ENCODE measurements at places on chromosomes 11 and 22.

DNA sequence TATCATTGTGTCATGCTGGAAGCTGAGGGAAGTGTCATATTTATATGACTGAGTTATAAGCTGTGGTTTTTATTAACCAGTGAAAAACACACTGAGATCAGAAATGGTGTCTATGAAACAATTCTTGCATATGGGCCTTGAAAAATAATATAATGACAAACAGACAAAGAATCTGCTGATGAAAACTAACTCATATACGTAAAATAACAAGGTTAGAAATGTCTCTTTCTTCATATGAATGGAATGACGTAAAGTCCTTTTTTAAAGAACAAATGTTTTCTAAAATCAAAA, 48.8 kb upstream of the PHF21B start:
- DNase-seq: no peak

- no peak for DNase-seq
Observed at GRCh38 chr22:48593551-48593950, 1234.1 kb downstream of the BRD1 start.

DNA sequence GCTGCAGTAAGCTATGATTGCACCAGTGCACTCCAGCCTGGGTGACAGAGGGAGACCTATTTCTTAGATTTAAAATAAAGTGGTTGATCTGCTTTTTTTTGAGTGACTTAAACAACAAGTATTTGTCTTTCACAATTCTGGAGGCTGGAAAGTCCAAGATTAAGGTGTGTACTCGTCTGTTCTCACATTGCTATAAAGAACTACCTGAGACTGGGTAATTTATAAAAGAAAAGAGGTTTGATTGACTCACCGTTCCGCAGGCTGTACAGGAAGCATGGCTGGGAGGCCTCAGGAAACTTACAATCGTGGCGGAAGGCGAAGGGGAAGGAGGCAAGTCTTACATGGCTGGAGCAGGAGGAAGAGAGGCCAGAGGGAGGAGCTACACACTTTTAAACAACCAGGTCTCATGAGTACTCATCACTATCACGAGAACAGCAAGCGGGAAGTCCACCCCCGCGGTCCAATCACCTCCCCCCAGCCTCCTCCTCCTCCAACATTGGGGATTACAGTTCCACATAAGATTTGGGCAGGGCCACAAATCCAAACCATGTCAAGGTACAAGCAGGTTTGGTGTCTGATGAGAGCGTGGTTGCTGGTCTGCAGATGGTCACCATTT, 19.7 kb upstream of the OSBPL5 start:
- no peak for DNase-seq

- DNase-seq: no peak
Observed at GRCh38 chr11:103550811-103551210, 441.6 kb downstream of the DYNC2H1 start.

GRCh38 chr11:117076941-117077691, 21.1 kb downstream of the SIK3 start:
- DNase-seq: peak; percentile 57

DNA sequence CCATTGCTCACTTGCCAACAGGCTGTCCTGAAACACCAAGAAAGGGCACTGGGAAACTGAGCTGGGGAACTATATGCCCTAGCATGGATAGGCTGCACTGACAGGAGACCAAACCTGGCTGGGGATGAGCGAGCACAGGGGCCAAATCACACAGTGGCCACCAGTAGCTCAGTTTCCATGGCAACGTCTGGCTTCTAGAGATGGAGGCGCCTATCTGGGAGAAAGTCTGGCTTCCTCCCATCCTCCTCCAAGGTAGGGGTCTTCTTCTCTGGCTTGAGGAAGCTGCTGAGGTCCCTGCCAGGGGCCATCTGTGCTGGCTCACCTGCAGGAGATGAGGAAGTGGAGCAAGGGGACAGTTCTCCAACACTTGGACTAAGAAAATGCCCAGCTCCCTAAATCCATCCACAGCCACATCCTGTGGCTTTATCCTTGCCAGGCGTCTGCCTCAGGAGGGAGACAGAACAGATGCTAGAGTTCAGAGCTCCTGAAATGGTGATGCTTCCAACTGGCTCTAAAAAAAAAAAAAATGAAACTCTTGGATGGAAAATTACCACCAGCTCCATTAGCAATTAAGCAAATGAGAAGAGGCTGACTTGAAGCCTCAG, 48.3 kb downstream of the SYT13 start:
- no peak for DNase-seq

GRCh38 chr11:78312712-78313111, 104.9 kb downstream of the GAB2 start:
- DNase-seq: no peak

- no peak for DNase-seq
Observed at GRCh38 chr11:68756171-68756766, 4.9 kb upstream of the TESMIN start.

GRCh38 chr11:118620529-118621070, 13.2 kb downstream of the PHLDB1 start:
- no peak for DNase-seq

DNA sequence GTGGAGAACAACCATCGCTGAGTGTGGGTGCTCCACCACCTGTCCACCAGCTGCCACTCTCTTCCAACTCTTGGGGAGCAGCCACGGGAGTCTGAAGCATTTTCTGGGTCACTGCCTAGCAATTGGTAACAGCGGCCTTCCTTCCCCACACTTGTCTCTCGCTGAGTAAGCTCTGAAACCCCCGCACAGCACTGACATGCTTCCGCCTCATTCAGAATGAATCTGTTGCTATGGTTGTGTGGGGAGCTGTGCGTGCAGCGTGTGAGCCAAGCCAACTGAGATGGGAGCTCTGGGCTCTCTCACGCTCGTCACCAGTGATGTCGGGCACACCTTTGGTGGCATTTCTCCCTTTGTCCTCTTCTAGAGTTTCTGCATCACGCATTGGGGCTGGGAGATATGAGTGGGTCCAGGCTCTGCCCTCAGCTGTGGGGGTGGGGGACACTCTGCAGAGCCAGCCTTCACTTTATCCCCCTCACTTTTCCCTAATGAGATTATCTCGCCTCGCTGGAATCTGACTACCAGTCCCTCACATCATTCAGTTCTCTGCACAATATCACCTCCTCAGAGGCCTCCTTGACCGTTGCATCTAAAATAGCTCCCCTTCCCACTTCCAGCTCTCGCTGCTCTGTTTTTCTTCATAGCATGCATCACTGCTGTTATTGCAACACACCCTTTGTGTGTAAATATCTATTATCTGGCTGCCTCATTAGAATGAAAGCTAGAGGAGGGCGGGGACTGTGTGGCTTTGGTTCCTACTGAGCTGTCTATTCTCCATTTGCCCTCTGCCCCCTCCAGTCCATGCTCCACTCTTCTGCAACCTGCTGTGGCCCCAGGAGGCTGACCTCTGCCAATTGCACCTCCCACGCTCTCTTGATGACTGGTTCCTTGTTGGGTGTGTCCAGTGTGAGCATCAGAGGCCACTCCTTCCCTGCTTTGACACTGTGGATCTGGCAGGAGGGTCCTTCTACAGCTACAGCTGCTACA, 569.9 kb upstream of the CADM1 start:
- peak; percentile 56 for DNase-seq

- DNase-seq: no peak
Observed at GRCh38 chr11:3614742-3615171, 27.0 kb downstream of the ART5 start.

DNA sequence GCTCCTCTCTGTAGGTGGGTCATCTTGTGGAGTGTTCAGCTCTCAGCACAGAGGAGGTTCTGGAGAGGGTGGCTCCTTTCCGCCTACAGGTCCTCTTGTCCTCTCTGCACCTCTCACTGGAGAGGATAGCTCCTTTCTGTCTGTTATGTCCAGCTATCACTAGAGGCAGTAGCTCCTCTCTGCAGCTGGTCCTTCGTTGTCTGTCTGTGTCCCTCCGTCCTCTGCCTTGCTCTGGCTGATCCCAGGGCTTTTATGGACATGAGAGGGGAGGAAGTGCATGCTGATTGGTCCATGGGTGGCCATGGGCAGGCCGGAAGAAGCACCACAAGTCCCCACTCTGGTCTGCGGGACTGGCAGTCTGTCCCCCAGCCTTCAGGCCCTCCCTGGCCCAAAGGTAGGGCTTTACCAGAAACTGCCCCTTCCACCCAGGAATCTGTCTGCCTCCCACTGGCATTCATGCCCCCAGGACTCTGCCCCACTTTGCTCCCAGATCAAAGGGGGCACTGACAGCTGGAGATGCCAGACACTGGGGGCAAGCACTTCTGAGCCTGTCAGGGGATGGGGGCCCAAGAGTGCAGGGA, 38.6 kb upstream of the CALCB start:
- no peak for DNase-seq

DNA sequence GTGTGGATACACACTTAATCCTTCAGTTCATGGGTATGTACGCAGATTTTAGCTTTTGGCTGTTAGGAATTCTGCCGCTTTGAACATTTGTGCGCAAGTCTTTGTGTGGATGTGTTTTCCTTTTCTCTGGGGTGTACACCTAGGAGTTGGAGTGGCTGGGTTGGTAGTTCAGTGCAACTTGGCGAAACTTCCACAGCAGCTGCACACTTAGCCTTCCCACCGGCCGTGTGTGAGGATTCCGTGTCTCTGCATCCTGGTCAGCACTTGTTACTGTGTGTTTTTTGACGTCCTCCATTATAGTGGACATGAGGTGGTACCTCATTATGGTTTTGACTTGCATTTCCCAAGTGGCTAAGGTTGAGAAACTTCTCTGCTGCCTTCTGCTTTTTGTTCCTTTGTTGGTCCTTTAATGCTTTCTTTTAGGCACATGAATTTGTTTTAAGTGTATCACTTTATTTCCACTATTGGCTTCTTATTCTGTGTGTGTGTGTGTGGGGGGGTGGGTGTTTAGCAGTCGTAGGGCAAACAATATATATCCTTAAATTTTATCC, 72.1 kb upstream of the SLC25A18 start:
- DNase-seq: no peak

DNA sequence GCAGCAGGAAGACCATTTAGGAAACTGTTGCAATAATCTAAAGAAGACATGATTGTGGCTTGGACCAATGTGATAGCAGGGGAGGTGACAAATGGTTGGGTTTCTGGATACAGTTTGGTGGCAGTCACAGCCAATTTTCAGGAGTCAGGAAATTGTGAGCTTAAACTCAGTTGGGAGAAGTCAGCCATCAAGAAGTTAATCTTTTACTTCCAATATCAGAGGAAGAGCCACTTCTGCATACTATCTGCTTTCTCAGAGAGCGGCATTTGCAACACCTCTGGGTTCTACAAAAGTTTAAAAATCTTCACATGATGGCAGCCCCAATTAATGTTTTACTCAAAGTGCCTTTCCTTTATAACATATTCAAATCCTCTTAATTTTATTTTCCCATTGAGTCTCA, 33.7 kb upstream of the PDE3B start:
- no peak for DNase-seq

- DNase-seq: no peak
Observed at GRCh38 chr11:1696608-1697570, at the start of gene KRTAP5-6. Gene KRTAP5-6 (plus strand): TSS chr11:1697195. CDS start chr11:1697246, 51 bp downstream.

GRCh38 chr11:13228572-13228971, 49.0 kb upstream of the BMAL1 start:
- no peak for DNase-seq

DNA sequence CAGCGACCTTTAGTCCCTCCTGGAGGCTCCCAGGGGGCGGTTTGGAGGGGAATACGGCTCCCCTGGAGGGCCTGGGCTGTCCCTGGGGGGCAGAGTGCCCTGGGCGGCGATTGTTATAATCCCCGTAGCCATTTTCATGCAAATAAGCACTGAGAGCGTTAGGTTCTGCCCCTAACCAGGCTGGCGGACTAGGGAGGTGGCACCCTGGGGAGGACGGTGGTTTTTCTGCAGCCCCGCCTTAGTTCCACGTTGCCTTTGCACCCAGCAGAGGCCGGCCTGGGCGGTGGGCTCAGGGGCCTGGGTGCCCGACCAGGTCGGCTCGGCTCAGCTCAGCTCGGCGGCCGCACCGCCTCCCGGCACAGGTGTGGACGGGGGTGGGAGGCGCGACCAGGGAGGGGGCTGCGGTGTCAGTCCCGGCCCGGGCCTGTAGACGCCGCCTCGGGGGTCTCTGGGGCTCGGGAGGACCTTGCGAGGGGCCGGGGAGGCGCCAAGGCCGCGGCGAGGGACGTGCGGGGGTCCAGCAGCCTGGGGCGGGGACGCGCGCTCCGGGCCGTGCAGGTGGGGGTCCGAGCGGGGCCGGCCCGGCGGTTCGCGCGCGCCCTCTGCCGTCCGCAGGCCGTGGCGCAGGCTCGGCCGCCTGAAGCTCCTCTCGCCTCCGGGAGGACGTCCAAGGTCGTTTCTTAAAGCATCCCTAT, 2.3 kb upstream of the DUSP8 start:
- no peak for DNase-seq

DNA sequence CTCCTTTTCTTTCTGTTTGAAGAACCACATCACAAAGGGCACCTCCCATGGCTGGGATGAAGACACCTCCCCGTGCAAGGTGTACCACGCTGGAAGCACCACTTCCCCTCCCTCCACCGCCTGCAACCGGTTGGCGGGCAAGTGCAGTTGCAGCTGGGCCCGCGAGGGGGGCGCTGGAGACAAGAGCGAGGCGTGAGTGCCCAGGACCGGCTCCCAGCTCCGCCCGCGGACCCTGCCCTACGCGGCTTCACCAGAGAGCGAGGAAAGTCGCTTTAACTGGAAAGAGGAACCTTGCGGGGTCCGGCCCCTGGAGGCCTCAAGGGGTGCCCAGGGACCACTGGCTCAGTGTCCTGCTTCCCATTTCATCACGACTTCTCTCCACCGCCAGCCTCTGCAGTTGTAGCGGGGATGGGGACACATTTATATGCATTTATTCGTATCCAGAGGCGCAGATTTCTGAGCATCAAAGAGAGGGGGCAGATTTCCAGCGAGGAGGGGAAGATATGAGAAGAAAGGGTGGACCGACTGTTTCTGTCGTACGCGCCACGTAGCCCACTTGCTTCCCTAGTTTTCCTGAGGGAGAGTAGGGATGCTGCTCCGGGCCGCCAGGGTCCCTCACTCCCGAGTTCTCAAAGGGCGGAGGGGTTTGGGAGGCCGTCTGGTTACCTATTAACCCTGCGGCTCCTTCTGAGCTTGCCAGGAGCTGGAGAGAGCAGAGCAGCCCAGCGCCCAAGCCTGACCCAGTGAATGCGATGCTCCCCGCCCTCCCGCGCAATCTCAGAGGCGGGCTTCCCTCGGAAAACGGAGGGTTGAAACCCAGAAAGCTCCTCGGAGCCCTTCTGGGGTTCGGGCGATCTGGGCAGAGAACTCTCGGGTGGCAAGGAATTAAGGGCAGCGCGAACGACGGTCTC, 3.5 kb downstream of the ESAM start:
- peak; percentile 63 for DNase-seq

GRCh38 chr11:76752321-76753143, 30.6 kb upstream of the TSKU start:
- no peak for DNase-seq

- peak; percentile 86 for DNase-seq
Observed at GRCh38 chr11:95266751-95267374, 35.9 kb upstream of the SESN3 start.

GRCh38 chr11:70594031-70594430, 195.7 kb downstream of the CTTN start:
- no peak for DNase-seq

- DNase-seq: no peak
Observed at GRCh38 chr11:32273931-32274330, 161.4 kb downstream of the WT1 start.

- DNase-seq: peak; percentile 8
Observed at GRCh38 chr22:27801616-27802345, at the start of gene MN1. Gene MN1 (minus strand): TSS chr22:27801756. CDS start chr22:27800543, 1,213 bp downstream.
